Kidney tubule cell (primary cell): ENCODE measurements at places on chromosomes 1 and 21.

DNA sequence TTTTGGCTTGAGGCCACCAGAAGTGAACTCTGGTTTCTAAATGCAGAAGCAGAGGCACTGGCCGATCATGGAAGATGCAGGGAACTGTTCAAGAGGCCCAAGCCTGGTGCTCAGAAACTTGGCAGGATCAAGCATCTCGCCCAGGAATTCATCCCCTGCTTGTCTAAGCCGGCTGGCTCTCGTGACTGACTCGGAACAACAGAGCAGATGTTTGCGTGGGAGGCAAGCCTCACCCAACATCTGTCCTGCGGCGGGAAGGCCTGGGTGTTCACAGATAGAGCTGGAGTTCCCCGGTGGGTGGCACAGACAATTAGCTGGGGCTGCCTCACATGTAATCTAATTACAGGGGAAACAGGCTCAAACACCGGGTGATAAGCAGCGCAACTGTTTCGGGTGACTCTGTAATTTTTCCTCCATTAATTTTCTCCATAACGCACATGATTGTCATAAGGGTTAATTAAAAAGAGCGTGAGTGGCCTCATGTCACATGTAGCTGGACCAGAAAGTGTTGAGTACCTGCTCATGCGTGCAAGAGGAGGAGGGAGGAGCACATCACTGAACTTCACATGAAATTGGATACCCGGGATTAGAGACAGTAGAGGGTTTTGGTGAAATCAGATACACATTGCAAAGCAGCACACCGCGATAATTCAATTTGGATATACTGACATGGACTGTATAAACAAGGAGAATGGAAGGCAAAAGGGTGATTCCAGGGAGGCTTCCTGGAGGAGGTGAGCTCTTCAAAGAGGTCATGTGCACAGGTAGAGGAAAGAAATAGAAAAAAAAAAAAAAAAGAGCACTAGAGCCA, 180.0 kb downstream of the ETS2 start:
- DNase-seq: no peak

DNA sequence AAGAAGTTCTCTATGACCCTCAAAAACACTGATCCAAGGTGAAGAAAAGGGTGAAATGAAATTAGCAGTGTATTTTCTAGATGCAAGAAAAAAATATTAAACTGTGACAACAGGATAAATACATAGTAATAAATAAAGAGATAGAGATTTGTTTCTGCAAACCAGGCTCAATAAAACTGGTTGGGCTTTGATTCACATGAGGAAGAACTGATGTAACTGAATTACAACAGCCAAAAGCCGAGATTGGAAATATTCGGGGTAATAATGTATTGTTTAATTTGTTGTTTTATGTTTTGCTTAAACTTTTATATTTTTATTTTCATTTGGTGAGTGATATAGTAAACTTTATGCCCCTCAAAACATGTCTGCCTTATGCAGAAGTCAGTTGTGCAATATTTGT, 285.0 kb downstream of the BRINP3 start:
- no peak for DNase-seq

DNA sequence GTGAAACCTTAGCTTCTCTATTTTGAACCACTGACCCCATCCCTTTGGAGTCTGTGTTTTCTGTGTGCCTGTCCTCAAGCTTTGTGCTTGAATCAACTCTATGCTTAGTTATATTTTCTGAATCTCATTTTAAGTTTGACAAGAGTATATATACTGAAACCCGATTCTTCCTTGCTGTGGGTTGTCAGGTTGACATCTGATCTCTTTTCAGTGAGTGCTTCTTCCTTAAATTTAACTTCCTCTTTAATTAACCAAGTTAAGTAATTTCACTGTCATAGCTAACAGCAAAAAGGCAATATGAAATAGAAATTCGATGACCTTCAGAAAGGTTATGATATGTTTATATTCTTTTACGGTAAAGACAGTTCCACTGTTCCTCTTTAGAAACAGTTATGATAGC, 69.4 kb downstream of the C1orf21 start:
- DNase-seq: no peak

DNA sequence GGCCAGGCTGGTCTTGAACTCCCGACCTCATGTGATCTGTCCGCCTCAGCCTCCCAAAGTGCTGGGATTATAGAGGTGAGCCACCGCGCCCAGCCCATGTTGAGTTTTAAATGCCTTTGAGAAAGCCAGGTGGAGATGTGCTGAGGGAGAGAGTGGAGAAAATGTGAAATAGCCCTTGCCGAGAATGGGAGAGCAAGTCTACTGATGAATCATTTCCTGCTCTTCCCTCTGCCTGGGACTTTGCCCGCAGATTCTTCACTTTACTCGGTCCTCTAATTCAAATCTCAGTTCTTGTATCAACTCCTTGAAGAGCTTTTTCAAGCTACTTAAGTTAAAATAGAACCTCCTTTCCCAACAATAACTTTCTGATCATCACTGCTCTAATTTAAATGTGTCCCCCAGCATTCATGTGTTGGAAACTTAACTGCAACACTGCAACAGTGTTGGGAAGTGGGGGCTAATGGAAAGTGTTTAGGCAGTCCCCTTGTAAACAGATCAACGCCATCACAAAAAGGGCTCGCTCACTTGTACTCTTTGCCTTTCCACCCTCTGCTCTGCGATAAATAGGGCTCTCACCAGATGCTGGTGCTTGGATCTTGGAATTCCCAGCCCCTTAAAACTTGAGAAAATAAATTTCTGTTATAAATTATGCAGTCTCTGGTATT, 27.8 kb downstream of the OSBPL9 start:
- peak; percentile 57 for DNase-seq

DNA sequence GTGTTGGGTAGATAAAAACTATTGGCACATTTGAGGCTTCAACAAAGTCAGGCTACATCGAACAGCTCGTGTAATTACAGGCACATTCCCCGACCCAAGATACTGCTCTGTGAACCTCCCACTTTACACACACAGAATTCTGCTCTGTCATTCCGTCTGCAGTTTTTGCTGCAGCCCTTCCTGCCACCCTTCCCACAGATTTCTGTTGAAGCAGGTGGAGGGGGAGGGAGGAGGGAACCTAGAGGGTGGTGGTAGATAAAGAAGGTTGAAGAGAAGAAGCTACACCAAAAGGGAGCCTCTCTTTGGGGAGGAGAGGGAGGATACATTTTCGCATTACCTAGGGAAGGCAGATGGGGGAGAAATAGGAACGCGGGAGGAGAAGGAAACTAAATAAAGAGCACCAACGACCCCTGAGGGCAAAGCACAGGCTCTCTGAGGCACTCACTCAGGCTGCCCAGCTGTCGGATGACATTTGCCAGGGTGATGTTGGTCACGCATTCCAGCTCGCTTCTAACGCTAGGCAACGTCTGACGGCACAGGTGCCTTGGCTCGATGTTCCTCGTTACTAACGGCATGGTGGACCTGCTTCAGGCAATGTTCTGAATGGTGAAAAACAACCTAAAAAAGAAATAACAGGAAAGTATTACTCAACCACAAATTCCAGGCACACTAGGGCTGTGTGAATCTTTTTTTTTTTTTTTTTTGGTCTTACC, 36.0 kb downstream of the GPR3 start:
- DNase-seq: peak; percentile 35

DNA sequence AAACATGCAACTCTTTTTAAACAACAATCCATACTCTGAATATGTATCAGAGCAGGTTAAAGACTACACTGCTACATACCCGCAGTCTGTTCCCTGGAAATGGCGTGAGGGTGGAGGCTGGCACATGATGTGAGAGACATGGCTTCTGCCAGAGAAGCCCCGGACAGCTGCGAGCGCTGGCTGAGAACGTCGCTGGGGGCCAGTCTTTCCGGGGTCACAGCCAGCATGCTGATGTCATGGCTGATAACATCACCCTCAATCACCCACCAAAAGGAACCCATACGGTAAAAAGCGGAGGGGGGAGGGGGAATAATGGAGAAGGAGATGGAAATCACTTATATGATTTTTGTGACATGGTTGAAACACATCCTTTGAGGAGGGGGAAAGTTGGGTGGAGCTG, 29.1 kb downstream of the C1orf198 start:
- DNase-seq: no peak

GRCh38 chr1:45381243-45381642, 41.0 kb upstream of the MUTYH start:
- no peak for DNase-seq

DNA sequence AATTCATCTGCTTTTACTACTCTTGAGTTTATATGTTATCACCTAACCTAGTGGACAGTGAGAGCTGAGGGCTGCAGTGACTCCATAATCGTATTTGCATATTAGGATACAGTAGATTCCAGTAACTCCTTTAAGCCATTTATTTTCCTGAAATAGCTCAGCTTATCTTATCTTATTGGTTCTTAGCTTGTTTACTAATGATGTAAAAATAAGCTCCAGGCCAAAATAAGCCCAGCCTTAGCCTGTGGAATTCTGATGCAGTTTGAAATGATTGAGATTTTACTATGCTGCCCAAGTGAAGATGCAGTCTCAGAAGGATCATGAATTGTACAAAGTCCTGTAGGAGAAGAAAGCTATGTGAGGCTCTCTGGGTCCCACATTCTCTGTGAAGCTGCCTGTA, 18.1 kb downstream of the ATP1A1 start:
- DNase-seq: no peak

DNA sequence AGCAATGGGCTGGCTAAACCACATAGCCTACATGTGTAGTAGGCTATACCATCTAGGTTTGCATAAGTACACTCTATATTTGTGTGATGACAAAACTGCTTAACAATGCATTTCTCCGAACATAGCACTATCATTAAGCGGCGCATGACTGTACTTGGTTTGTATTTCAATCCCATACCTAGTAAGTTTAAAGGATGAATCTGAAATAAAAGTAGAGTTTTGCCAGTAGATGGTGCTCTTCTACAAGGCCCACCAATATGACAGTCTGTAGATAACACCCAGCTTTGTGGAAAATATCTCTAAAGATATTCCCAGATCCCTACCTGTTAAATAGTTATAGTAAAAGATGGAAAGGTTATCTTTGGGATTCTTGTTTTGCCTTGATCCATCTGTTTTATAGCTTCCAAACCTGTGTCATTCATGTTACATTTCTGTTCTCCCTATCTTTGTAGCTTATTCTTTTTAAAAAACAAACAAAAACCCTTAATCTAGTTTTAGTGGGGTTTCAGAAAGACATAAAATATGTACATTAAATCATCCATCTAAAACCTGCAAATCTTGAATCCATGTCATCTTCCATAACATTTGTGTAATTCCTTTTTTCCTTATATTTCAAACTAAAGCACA, 33.9 kb upstream of the ASPM start:
- peak; percentile 55 for DNase-seq

GRCh38 chr1:225450491-225451191, 22.8 kb upstream of the LBR start:
- no peak for DNase-seq

DNA sequence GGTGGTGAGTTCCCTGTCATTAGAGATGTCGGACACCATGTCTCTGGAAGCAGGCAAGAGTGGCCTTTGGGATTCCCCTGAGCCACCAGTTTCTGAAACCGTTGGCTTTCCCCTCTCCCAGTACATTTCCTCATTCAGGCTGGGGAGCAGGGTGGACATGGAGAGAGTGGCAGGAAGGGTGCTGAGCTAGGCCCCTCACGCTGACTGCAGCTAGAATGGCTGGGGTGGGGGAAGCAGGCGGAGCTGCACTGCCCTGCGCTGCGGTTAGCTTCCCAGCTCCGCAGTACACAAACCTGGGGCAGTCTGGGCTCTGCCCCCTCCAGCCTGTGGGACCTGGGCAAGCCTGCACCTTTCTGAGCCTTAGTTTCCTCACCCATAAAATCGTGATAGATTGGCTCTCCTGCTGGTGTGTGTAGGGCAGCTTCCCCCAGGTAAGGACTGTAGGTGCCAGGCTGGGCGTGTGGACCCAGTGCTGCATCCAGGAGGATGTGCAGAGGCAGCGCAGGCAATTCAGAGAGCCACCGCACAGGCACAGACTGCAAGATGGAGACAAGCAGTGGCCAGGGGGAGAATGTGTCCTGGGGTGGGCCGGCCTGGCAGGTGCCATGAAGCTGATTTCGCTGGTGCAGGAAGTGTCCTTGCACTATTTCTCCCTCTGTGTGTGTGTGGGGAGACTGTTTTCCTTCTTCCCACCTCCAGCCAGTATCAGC, 3.0 kb downstream of the PLA2G2F start:
- DNase-seq: no peak

DNA sequence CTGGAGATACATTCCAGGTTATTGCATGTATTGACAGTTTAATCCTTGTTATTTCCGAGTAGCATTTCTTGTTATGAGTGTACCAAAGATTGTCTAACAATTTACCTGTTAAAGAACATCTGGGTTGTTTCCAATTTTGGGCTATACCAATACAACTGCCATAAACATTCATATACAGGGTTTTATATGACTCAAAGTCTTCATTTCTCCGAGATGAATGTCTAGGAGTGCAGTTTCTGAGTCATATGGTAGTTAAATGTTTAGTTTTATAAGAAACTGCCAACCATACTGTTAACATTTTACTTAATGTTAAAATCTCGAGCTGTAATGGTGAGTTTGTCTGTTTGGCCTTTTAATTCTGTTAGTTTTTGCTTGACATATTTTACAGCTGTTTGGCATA, 10.0 kb downstream of the RAB4A start:
- no peak for DNase-seq

DNA sequence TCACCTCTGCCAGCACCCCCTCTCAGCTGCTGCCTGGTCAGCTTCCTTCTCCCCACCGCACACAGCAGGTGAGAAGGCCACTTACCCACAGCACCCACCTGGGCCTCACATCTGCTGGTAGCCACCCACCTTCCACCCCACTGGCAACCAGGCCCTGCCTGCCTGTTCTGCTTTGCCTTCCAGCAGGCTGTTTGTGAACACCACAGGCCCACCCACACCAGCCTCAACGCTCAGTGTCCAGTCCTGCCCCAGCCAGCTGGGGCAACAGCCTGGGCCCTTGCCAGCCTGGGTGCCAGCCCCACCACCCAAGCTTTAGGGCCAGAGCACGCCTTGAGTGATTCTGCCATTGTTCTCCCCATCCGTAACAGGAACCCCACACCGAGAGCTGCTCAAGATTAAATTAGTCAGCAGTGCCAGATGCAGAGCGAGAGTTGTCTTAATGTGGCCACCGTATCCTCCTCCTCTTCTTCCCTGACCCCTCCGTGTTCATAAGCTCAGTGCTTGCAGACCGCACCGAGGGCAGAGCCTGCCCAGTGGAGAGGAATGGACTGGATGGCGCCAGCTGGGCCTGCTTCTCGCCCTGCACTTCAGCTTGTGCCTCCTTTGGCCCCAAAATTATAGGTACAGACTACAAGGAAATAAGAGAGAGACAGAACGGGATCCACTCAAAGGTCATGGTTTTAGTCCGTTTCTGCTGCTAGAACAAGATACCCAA, 120.3 kb upstream of the COL6A1 start:
- DNase-seq: no peak

- DNase-seq: no peak
These were observed 4.4 kb downstream of the TMCO1 start for GRCh38 chr1:165764277-165764676.

- no peak for DNase-seq
These were observed 138.2 kb upstream of the BRINP3 start for GRCh38 chr1:190615818-190616217.

DNA sequence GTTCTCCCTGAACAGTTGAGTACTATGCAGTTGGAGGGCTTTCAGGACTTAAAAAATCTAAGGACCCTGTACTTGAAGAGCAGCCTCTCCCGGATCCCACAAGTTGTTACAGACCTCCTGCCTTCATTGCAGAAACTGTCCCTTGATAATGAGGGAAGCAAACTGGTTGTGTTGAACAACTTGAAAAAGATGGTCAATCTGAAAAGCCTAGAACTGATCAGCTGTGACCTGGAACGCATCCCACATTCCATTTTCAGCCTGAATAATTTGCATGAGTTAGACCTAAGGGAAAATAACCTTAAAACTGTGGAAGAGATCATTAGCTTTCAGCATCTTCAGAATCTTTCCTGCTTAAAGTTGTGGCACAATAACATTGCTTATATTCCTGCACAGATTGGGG, 48.7 kb upstream of the LRRC8C start:
- DNase-seq: peak; percentile 19
